ENCODE measurements at places on chromosomes 5 and 9. TPM values are rescaled to one million over a fixed set of nuclear protein-coding genes. Genes with fewer than 3 reads are reported as not detected.

DNA sequence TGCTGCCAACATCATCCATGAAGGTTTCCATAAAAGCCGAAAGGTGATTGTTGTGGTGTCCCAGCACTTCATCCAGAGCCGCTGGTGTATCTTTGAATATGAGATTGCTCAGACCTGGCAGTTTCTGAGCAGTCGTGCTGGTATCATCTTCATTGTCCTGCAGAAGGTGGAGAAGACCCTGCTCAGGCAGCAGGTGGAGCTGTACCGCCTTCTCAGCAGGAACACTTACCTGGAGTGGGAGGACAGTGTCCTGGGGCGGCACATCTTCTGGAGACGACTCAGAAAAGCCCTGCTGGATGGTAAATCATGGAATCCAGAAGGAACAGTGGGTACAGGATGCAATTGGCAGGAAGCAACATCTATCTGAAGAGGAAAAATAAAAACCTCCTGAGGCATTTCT is 10.1 kb downstream of the TLR4 start:
- DNase-seq: no peak

GRCh38 chr5:123138774-123139173 is 49.7 kb downstream of the PRDM6 start:
- no peak for DNase-seq

DNA sequence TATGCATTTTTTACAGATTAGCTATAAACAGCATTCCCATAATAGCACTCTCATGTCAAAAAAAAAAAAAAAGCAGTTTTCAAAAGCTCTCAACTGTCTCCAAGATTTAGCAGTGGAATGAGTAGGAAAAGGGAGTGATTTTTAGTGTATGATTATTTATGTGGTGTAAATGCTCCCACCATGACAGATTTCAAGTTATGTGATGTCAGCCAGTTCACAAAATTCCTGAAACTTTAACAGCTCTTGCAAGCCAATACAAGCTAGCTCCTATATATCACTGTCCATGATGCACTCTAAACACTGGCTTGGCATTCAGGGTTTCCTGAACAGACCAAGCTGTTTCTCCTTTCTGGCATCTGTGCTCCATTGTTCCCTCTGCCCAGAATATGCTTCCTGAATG is 7.9 kb upstream of the ANKDD1B start:
- DNase-seq: no peak

- no peak for DNase-seq
Measured at GRCh38 chr9:136582977-136583735, 37.3 kb upstream of the NOTCH1 start.

- DNase-seq: no peak
Measured at GRCh38 chr9:34334337-34334824, 5.0 kb downstream of the NUDT2 start.

- no peak for DNase-seq
Measured at GRCh38 chr9:135711391-135711790, 9.4 kb downstream of the KCNT1 start.

GRCh38 chr9:98558575-98558974 is 150.2 kb downstream of the GABBR2 start:
- no peak for DNase-seq

DNA sequence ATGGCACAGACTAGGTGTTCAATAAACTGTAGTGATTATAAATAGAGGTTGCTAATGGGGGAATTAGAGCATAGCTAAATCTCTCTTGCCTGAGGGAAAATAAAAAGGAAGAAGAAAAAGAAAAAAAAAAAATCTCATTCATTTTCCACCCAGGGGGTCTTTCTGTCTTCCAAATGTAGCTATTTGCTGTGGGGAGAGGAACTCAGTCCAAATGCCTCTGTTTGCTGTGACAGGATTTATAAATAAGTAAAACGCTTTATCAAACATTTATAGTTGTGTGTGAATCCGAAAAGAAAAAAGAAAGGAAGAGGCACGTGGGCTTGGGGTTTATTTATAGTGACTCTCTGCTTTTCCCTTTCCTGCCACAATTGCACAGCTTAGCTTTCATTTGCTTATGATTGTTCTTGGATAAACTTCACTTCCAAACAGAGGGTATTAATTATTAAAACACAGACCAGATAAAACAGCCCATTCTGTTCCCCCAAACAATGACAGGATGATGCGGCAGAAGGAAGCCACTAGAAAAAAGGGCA is 245.7 kb downstream of the ASTN2 start:
- no peak for DNase-seq

DNA sequence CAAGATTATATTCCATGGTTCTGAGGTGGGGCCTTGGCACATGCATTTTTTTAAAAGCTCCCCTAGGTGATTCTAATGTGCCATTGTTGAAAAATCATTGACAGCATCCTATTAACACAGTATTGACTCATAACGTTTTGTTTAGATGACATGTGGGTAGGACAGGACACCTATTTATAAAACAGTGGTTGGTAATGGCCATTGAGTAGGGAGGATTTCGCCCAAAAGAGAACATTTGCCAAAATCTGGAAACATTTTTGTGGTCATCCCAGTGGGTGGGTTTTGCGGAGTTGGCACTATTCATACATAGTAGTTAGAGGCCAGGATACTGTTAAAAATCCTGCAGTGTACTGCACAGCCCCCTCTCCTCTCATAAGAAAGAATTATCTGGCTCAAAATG is 6.4 kb upstream of the CHD1 start:
- no peak for DNase-seq

DNA sequence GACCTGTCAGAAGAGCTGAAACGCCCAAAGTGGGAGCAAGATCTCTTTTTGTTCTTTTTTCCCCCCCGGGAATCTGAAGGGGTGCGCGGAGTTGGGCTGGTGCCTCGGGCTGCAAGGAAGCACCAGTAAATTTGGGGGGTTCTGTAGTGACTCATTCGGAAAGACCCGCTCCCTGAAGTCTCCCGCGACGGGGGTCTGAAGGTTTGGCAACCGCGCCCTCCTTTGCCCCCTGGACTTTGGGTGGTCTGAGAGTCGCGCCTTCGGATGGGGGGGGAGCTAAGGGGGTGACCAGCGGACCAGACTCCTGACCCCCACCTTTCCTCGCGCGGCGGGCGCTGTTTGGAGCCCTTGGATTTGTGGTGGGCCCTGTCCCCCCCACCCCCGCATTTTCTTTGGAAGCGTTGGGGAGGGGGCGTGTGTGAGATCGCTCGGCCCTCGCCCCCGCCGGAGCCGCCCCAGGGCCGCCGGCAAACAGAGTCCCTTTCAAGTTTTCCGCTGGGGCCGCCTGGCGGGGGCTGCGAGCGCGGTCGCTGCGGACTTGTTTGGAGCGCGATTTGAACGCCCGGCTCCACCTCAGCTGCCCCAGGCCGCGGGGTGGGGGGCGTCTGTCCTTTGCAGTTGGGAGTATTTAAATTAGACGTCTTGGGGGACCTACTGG is 2.0 kb downstream of the CXXC5 start:
- DNase-seq: no peak

DNA sequence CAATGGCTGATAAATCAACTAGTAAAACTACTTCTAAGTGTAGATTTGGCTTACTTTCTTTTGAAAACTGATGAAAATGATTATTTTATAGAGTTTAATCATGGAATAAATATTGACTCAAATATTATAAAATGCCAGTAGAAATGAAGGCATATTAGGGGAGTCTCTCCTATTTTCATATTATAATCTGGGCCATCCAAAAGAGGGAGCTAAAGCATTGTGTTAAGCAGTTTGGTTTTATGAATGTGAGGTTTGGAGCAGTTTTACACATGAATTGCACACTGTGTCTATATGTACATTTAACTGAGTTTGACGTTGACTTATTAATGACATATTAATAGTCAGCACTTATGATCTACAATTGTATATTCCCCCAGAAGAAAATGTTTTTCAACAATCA is 17.4 kb downstream of the CDH9 start:
- no peak for DNase-seq

- no peak for DNase-seq
Measured at GRCh38 chr9:77497322-77498198, 150.6 kb downstream of the GNA14 start.

- DNase-seq: no peak
Measured at GRCh38 chr9:99634186-99634585, 187.5 kb upstream of the NR4A3 start.

- DNase-seq: no peak
Measured at GRCh38 chr5:36240779-36241630, 720 bp downstream of the NADK2 start.

DNA sequence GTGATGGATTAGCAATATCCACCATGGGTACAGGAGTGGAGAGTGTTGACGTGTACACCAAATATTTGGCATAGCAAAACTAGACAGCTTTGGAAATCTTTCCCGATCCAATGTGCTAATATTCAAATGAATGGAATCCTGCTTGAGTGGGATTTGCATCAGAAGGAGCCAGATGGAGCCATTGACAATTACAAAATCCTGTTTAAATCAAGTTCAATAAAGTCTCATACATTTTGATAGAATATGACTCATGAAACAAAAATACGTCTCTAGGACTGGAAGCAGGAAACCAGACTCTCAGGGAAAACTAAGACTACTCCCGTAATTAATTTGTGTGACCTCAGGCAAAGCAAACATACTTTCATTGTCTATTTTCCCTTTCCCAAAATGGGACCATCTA is 13.0 kb downstream of the TNC start:
- DNase-seq: no peak

DNA sequence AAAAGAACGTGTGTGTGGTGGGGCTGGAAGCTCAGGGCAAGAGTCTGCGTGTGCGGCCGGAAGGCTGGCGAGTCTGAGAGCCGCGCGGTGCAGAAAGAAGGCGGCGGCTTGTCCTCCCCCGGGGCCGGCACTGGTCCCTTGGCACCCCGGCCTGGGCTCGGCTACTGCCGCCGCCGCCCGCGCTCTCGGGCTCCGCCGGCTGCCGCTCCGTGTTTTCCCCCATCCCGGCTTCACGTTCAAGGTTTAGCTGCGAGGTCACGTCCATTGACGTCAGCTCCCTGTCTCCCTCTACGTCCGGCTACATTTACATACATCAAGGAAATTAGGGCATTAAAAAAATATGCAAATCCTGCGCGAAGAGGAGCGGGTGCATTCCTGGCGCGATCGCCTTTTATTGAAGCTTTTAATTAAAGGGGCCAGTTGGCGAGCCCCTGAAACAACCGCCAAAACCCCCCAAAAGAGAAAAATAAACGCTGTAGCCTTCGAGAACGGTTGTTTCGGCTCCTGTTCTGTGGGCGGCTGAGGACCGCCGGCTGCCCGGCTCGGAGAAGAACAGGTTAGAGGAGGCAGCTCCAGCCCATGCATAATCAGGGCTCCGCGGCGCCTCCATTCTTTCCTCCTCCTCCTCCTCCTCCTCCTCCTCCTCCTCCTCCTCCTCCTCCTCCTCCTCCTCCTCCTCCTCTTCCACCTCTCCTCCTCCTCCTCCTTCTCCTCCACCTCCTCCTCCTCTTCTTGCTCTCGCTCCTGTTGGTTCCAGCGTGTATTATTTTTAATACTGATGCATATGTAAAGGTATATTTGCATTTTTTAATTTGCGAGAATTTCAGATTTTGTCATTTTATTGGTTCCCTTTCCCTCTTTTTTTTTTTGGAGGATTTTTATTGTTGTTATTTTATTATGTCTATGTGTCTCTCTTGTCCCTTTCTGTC is 207.0 kb downstream of the MEF2C start:
- DNase-seq: no peak

DNA sequence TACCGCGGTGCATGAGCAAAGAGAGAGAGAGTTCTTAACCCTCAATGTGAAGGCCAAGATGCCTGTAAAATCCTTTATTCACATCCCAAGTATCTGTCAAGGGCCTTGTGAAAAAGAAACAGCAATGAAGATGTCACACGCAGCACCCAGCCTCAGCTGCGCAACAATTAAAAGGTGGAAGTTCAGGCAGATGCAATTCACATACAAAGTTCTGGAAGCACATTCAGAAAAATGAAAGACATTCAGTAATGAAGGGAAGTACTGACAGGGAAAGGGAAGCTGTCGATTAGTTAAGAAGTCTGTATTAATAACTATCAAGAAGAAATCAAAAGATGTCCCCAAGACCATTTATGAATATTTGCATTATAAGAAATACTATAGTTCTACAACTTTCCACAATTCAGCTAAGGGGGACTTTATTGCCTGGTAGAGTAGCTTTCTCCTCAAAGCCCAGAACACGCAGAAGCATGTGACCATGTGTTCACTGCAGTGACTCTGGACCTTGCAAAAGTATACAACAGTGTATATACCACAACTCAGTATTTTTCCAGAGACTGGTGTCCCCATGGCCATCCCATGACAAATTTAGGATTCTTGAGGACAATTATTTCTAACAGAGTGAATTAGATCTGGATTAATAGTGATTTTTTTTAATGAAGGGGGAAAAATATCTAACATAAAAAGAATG is 137.5 kb downstream of the CDK5RAP2 start:
- DNase-seq: no peak

GRCh38 chr9:94623253-94623652 is 16.1 kb downstream of the FBP1 start:
- DNase-seq: no peak

GRCh38 chr5:14440223-14440581 is 141.4 kb upstream of the OTULINL start:
- no peak for DNase-seq

- no peak for DNase-seq
Measured at GRCh38 chr9:114120192-114121014, 21.3 kb upstream of the KIF12 start.

DNA sequence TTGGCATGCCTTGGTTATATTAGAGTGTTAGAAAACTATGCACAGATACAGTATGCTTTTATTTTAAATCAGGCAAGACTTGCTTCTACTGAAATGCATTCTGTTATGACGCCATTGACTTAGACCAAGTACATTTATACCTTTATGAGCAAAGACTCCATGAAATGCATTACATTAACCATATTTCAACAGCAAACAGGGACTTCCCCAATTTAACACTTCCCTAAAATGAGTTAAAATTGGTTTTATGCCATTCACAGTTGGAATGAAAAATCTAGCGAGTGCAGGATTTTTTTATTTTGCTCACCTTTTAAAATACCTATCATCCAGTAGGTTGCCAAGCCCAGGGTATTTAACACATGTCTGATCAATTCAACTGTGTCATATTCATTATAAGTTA is 272.1 kb upstream of the IZUMO3 start:
- no peak for DNase-seq

DNA sequence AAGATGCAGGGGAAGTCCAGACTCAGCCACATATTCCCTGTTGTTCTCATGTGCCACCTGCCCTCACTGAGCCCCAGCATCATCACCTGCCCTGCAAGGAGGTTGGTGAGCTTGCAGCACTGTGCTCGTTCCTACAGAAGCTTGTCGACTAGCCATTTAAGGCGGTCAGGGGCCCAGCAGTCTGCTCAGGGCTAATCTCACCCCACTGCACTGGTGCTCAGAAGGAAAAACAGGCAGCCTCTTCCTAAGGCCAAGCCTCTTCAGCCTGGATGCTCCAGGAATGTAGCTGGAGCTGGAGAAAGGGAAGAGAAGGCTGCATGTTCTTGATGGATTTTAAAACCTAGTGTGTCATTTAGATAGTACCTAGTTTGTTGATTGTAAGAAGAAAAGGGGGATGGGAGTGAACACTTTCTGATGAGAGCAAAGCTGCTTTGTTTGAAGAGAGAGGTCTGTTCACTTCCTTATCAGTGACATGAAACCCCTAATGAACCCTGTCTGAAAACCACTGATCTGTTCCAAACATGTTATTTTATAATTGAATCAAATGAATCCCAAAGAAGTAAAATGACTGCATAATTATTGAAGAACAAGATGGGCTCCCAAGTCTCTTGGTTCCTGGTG is 10.6 kb upstream of the ASPN start:
- DNase-seq: no peak

The ZNF462 gene
- 8.8 TPM for total RNA-seq

The PCDHA10 gene
- 0.06 TPM for total RNA-seq

The ABCA2 gene
- total RNA-seq: 3.0 TPM

The NFX1 gene
- total RNA-seq: 15.6 TPM

The MYORG gene
- total RNA-seq: 6.6 TPM

The PCDHB12 gene
- not detected for total RNA-seq

The EIF4E1B gene
- total RNA-seq: not detected

The LCN12 gene
- 1.2 TPM for total RNA-seq

The SLC36A3 gene
- total RNA-seq: not detected

The PCDHGA1 gene
- total RNA-seq: 0.75 TPM

The PCDHGB3 gene
- 1.1 TPM for total RNA-seq
